ENCODE measurements at places on chromosomes 2 and 18.
A peak's percentile ranks its signal among the peaks of the same experiment; 100 is the strongest.

- no peak for DNase-seq
Measured at GRCh38 chr2:20585710-20586594, 64.9 kb downstream of the HS1BP3 start.

- DNase-seq, result no peak
Measured at GRCh38 chr2:109031476-109032228, 42.6 kb upstream of the EDAR start.

GRCh38 chr18:79387214-79387613, 8.5 kb upstream of the NFATC1 start:
- no peak for DNase-seq

GRCh38 chr2:201502713-201503112, 51.2 kb downstream of the STRADB start:
- DNase-seq, result no peak

- DNase-seq, result peak; percentile 48
Measured at GRCh38 chr18:70288171-70288850, 534 bp upstream of the SOCS6 start.

GRCh38 chr2:238866656-238867277, 18.9 kb downstream of the TWIST2 start:
- DNase-seq, result no peak

- no peak for DNase-seq
Measured at GRCh38 chr2:31397094-31397493, 17.4 kb downstream of the XDH start.

GRCh38 chr2:172357442-172357841, 69.9 kb upstream of the ITGA6 start:
- no peak for DNase-seq

DNA sequence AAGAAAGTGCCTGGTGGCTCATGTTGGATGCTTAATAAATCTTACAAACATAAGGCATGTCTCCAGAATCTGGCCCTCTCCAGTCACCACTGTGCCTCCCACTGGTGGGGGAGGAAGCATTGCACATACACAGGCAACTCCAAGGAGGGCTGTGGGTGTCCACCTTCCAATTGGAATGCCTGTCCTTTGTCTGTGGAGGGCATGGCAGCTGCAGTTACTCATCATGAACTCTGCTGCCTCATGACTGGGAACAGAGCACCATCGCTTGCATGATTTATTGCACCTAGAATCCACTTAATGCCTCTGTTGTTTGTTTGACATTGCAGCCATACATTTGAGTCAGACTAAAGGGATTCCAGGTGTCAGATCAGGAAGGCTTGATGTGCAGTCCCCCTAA, 278.9 kb downstream of the PRKCE start:
- peak; percentile 42 for DNase-seq

DNA sequence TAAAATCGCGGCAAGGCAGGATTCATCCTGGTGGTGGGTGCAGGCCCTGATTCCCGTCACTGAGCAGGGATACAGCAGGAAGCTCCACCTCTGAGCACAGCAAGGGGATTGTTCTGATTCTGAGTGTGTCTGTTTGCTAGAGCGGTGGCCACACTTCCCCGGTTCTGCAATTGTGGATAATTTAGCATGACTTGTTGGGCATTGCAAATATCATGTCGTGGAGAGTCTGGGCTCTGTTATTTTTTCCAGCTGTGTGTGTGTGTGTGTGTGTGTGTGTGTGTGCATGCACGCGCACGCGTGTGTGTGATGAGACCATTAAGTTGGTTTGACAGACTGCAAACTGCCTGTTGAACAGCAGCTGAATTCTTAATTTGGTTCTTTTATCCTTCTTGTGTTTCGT, 4.1 kb upstream of the TMEM18 start:
- no peak for DNase-seq

GRCh38 chr2:60152226-60152833, 401.1 kb downstream of the BCL11A start:
- no peak for DNase-seq

DNA sequence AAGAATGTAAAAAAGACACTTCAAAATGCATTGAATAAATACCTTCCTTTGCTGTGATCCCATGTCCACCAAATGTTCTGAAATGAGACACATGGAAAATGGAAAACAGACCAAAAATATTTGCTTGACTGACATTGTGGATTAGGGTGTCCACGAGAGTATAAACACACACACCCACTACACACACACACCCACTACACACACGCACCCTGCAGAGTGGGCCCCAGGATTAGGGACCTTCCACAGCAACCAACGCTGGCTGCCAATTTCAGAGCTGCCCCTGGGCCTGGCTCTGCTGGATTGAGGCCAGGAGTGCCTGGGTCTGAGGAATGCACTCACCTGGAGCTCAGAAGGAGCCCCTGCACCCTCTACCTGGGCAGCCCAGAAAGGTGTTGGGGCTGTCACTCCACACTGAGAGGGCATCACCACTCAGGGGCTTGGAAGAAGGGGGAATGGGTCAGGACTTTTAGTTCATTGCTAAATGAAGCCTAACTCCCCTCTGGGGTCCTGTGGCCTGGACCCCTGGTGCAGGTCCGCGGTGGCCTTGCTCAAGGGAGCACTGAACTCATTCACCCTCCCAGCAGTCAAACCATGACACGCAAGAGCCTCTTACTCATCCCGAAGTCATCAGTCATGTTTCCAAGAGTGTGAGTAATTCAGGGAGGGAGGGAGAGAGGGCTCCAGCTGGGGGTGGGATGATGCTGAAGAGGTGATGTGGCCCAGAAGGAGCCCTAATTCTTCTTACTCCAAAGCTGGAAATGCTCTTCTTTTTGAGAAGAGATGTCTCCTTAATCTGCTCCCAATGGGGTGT, 50.2 kb upstream of the PLB1 start:
- DNase-seq, result peak; percentile 95
